ENCODE measurements at places on chromosomes 5 and 9.
A peak's percentile ranks its signal among the peaks of the same experiment; 100 is the strongest.

GRCh38 chr9:80605129-80605528, 1033.4 kb downstream of the TLE4 start:
- no peak overlapping the region for H3K4me3 ChIP-seq
- H3K27ac ChIP-seq, result no peak overlapping the region
- H3K36me3 ChIP-seq, result no peaks in the 10 kb centered on the region
- no peaks in the 10 kb centered on the region for H3K27me3 ChIP-seq

- peaks cover 17% of the 10 kb centered on the region for H3K27me3 ChIP-seq
- no peak for DNase-seq
- H3K27ac ChIP-seq, result no peak overlapping the region
- H3K36me3 ChIP-seq, result no peaks in the 10 kb centered on the region
- no peak overlapping the region for H3K4me3 ChIP-seq
Measured at GRCh38 chr5:73272351-73272750, 99.4 kb downstream of the TMEM174 start.

- H3K36me3 ChIP-seq, result peaks cover 3% of the 10 kb centered on the region
- H3K4me3 ChIP-seq, result no peak overlapping the region
- no peak overlapping the region for H3K27ac ChIP-seq
- H3K27me3 ChIP-seq, result no peaks in the 10 kb centered on the region
- DNase-seq, result no peak
Measured at GRCh38 chr9:100012279-100012678, 86.5 kb downstream of the ERP44 start.

- no peak overlapping the region for H3K27ac ChIP-seq
- H3K4me3 ChIP-seq, result no peak overlapping the region
Measured at GRCh38 chr9:121999556-121999955, 93.6 kb downstream of the TTLL11 start.

DNA sequence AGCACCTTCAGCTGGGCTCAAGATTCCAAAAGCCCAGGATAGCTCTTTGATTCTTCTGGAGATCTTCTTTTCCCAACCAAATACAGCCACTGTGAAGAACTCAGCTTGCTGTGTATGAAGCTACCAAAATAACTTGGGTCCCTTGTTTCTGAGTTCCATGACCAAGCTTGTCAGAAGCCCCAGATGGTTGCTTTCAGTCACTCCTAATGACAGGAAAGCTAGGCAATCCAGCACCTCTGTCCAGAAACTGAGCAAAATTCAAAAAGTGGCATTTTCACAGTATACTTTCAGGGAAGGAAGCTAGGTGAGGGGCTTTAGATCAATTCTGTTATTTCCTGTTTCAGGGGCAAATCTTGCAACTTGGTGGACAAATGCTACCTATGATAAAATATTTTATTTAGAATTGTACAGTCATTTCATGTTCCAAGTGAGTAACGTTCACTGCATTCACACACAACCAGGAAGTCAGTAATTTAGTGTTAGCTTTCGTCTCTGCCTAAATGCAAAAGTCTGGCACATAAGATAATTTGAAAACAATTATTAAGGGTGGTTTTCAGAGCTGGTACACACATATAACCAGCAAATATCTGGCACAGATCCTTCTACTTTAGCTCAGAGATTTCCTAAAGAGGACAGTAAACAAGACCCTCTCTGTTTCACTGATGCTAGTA, 330.1 kb downstream of the GLIS3 start:
- H3K27ac ChIP-seq, result no peak overlapping the region
- no peak for DNase-seq
- H3K36me3 ChIP-seq, result no peaks in the 10 kb centered on the region
- H3K4me3 ChIP-seq, result no peak overlapping the region
- H3K4me1 ChIP-seq, result peaks cover 4% of the 10 kb centered on the region

DNA sequence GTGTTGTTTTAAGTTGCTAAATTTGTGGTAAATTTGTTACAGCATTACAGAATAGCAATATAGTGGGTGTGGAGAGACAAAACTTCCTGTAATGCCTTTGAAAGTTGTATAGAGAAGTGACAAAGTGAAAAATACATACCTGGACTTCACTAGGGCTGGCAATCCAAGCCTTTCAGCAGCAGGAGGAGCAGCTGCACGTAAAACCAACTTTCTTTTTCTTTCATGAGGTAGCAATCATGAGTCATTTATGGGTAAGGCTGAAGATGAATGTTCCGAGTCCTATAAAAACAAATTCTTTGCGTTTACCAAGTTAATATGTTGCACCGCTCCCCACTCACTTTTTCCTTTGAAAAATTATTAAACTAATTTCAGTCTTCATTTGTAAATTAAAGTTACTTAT, 1138.2 kb downstream of the TAF11L14 start:
- no peak overlapping the region for H3K27ac ChIP-seq
- no peaks in the 10 kb centered on the region for H3K27me3 ChIP-seq
- no peaks in the 10 kb centered on the region for H3K4me1 ChIP-seq
- H3K4me3 ChIP-seq, result no peak overlapping the region
- no peak for DNase-seq

DNA sequence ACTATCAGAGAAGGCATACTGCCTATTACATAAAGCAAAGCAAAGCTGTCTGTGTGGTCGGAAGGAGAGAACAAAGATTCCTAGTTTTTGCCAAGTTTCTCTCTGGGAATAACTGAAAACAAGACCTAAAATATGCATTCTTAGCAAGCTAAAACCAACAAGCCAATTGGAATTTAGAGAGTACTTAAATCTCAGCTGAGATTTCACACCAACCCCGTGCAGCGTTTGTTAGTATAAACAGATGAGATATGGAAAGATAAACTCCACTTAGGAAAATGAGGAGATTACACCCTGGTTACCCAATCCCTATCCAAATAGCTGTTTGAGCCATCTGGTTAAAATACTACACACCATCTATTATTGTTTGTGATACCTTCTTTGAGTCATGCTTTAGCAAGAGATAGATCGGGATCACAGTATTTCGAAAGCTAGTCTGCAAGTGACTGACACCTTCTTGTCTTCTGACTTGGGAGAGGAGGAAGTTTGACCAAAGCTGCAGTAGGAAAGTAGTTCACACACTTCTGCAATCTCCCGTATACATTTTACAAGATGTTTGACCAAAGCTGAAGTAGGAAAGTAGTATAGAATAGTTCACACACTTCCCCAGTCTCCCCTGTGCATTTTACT, 18.2 kb downstream of the FAF2 start:
- DNase-seq, result peak; percentile 87
- H3K36me3 ChIP-seq, result peaks cover 2% of the 10 kb centered on the region
- no peaks in the 10 kb centered on the region for H3K27me3 ChIP-seq
- H3K4me1 ChIP-seq, result peaks cover 5% of the 10 kb centered on the region
- H3K27ac ChIP-seq, result no peak overlapping the region

GRCh38 chr5:14739538-14739937, 75.0 kb downstream of the OTULIN start:
- H3K27ac ChIP-seq, result no peak overlapping the region
- H3K36me3 ChIP-seq, result no peaks in the 10 kb centered on the region
- peaks cover 5% of the 10 kb centered on the region for H3K4me1 ChIP-seq
- no peaks in the 10 kb centered on the region for H3K27me3 ChIP-seq

GRCh38 chr9:94668418-94668927, 29.2 kb upstream of the FBP1 start:
- no peaks in the 10 kb centered on the region for H3K36me3 ChIP-seq
- no peak overlapping the region for H3K27ac ChIP-seq
- DNase-seq, result no peak
- no peak overlapping the region for H3K4me3 ChIP-seq
- peaks cover 2% of the 10 kb centered on the region for H3K4me1 ChIP-seq

- H3K4me3 ChIP-seq, result no peak overlapping the region
- no peak overlapping the region for H3K27ac ChIP-seq
- H3K36me3 ChIP-seq, result no peaks in the 10 kb centered on the region
- no peaks in the 10 kb centered on the region for H3K4me1 ChIP-seq
Measured at GRCh38 chr5:72681781-72682180, 134.7 kb upstream of the TNPO1 start.

GRCh38 chr5:9431496-9432258, 114.2 kb downstream of the SEMA5A start:
- peaks cover 17% of the 10 kb centered on the region for H3K4me1 ChIP-seq
- H3K27ac ChIP-seq, result peak overlapping the region; percentile 57
- peaks cover 3% of the 10 kb centered on the region for H3K36me3 ChIP-seq
- H3K4me3 ChIP-seq, result no peak overlapping the region

- H3K27ac ChIP-seq, result no peak overlapping the region
- peak; percentile 38 for DNase-seq
- H3K27me3 ChIP-seq, result peaks cover 2% of the 10 kb centered on the region
- 0 out of 2 replicates have a peak, but pooled peaks cover 3% of the 10 kb centered on the region for H3K36me3 ChIP-seq
- no peak overlapping the region for H3K4me3 ChIP-seq
Measured at GRCh38 chr5:34891981-34892380, 23.3 kb downstream of the RAD1 start.

DNA sequence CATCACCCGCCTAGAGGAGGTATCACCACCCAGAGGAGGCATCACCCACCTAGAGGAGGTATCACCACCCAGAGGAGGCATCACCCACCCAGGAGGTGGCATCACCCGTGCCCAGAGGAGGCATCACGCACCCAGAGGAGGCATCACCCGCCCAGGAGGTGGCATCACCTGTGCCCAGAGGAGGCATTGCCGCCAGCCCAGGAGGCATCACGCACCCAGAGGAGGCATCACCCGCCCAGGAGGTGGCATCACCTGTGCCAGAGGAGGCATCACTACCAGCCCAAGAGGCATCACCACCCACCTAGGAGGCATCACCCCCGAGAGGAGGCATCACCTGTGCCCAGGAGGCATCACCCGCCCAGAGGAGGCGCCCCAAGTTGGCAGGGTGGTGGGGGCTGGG, 2.6 kb downstream of the NOTCH1 start:
- H3K27ac ChIP-seq, result no peak overlapping the region
- H3K4me3 ChIP-seq, result no peak overlapping the region
- DNase-seq, result no peak
- peaks cover 18% of the 10 kb centered on the region for H3K4me1 ChIP-seq
- H3K36me3 ChIP-seq, result peaks cover 13% of the 10 kb centered on the region

DNA sequence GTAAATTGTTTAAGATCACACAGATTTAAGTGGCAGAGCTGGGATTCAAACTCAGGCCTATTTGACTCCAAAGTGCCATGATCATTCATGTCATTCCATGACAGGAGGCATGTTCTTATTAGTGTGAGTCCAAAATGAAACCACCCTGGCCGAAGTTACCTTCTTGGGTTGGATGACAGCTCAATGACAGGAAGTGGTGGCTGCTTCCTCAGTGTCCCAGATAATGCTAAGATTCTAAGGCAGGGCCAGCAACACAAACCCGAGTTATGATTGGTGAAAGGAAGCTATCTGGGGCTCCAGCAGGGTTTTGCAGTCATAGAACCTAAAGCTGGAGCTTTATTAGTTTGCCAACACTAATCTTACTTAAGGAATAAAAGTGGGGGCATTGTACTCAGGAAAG, 340.4 kb downstream of the SLIT3 start:
- no peak for DNase-seq
- H3K4me1 ChIP-seq, result no peaks in the 10 kb centered on the region
- H3K4me3 ChIP-seq, result no peak overlapping the region
- H3K27ac ChIP-seq, result no peak overlapping the region
- no peaks in the 10 kb centered on the region for H3K36me3 ChIP-seq
- H3K27me3 ChIP-seq, result no peaks in the 10 kb centered on the region

- no peaks in the 10 kb centered on the region for H3K4me1 ChIP-seq
- H3K36me3 ChIP-seq, result no peaks in the 10 kb centered on the region
- no peak overlapping the region for H3K4me3 ChIP-seq
- no peak overlapping the region for H3K27ac ChIP-seq
- no peak for DNase-seq
Measured at GRCh38 chr9:22893196-22893843, 446.7 kb downstream of the DMRTA1 start.

- H3K27ac ChIP-seq, result no peak overlapping the region
- no peak for DNase-seq
- H3K27me3 ChIP-seq, result peaks cover 28% of the 10 kb centered on the region
- no peaks in the 10 kb centered on the region for H3K4me1 ChIP-seq
- no peak overlapping the region for H3K4me3 ChIP-seq
Measured at GRCh38 chr9:107138261-107138992, 144.7 kb upstream of the RAD23B start.

DNA sequence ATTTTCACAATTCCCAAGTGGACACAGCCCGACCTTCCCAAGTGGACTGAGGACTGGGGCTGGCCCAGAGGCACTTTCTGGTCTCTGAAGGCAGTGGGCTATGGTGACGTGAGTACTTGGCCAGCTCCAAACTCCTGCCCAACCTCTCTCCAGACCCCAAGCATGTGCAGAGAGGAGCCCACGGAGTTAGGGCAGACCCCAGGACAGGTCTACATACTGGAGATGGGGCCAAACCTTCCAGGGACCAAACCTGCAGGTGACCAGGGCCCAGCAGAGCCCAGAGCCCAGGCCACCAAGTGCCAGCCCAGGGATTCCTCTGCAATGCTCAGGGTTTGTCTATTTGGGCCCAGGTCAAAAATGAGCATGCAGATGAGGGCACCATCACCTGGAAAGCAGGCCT, 15.3 kb downstream of the BRD3 start:
- H3K4me3 ChIP-seq, result no peak overlapping the region
- no peak for DNase-seq
- no peak overlapping the region for H3K27ac ChIP-seq
- H3K27me3 ChIP-seq, result no peaks in the 10 kb centered on the region
- peaks cover 48% of the 10 kb centered on the region for H3K36me3 ChIP-seq

DNA sequence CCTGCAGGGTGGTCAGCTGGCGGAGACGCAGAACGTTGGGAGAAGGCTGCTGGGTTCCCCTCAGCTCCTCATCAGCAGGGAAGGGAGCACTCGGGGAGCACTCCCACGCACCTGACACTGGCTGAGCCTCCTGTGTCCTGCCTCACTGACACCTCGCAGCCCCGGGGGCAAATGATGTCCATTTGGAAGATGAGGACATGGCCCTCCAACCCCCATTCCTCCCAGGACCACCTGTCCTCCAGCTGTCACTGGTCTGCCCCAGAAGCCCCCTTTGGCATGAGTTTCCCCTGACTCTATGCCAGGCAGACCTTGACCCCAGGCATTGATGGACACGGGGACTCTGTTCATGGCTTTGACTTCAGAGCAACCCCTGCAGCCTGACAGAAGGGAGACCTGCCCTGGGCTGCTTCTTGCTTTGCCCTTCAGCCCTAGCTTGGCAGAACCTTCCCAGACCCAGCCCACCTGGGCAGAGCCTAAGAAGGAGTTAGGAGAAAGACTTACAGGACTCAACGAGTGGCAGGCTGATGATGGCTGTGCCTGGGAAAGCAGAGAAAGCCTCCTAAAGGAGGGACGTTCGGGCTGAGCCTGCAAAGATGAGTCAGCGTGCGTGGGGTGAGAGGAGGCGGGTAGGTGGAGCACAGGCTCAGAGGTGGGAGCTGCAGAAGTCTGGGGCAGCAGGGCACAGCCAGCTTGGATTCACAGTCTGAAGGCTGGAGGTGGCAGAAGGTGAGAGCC, 90.6 kb downstream of the LMX1B start:
- no peak overlapping the region for H3K4me3 ChIP-seq
- H3K4me1 ChIP-seq, result no peaks in the 10 kb centered on the region
- DNase-seq, result peak; percentile 46
- H3K36me3 ChIP-seq, result no peaks in the 10 kb centered on the region
- H3K27ac ChIP-seq, result no peak overlapping the region

GRCh38 chr5:89397096-89397495, 514.1 kb upstream of the MEF2C start:
- no peak for DNase-seq
- H3K4me1 ChIP-seq, result 0 out of 2 replicates have a peak, but pooled peaks cover 2% of the 10 kb centered on the region
- H3K27me3 ChIP-seq, result no peaks in the 10 kb centered on the region
- H3K27ac ChIP-seq, result no peak overlapping the region
- no peak overlapping the region for H3K4me3 ChIP-seq
- H3K36me3 ChIP-seq, result no peaks in the 10 kb centered on the region

GRCh38 chr9:136546697-136547501, 1.1 kb upstream of the NOTCH1 start:
- peak; percentile 35 for DNase-seq
- peaks cover 34% of the 10 kb centered on the region for H3K4me1 ChIP-seq
- no peaks in the 10 kb centered on the region for H3K27me3 ChIP-seq
